ENCODE measurements at places on chromosomes 7 and 10.

DNA sequence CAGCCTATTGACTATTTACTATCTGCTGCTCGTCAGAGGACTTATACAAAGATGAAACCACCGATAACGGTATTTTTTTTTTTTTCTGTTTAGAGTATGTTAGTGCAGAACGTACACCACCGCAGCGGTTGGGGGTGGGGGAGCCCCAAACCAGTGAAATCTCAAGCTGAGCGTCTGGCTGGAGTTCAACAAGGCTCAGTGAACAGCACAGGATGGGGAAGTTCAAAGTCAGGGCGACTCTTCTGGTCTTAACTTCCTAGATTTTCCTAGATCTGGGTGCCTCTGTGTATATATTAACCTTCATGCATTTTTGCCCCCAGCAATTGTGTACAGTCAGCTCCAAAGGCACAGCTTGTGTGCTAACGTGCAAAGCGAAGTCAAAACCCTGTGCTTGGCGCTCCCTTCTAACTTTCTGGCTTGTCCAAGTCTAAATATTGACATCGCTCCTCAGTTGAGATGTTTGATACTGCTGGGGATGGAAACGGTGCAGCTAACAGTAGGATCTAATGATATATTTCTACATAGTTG is 1.1 kb downstream of the RHOBTB1 start:
- no peak for DNase-seq

DNA sequence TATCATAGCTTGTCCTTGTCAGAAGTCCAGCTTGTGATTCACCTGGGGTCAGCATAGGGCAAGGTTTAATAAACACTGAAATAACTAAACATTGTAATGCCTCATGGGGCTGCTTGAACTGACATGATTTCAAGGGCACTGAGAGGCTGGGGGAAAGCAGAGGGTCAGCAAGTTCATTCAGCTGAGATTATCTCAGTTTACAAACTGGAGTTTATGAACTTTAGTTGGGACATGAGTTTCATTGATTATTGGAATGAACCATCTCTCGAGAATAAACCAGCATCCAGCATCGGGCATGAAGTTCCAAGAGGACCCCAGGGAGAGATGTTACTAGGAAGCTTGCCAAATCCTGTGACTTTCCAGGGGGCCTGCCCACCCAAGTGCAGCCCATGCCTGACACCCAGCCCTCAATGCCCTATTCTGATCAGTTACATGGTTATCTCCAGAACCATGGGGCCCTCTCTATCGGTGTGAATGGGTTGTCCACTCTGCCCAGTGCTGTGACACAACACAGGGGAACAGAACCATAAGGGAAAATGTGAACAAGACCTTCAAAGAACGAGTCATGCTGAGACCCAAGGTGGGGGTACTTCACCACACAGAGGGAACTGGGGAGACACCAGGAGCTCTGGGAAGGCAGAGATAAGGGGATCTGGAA is 7.9 kb upstream of the CYP3A7 start:
- DNase-seq = no peak

GRCh38 chr7:111558991-111559390 is 3.3 kb downstream of the IMMP2L start:
- DNase-seq = no peak

GRCh38 chr10:25226775-25227682 is 52.2 kb downstream of the GPR158 start:
- DNase-seq = no peak

DNA sequence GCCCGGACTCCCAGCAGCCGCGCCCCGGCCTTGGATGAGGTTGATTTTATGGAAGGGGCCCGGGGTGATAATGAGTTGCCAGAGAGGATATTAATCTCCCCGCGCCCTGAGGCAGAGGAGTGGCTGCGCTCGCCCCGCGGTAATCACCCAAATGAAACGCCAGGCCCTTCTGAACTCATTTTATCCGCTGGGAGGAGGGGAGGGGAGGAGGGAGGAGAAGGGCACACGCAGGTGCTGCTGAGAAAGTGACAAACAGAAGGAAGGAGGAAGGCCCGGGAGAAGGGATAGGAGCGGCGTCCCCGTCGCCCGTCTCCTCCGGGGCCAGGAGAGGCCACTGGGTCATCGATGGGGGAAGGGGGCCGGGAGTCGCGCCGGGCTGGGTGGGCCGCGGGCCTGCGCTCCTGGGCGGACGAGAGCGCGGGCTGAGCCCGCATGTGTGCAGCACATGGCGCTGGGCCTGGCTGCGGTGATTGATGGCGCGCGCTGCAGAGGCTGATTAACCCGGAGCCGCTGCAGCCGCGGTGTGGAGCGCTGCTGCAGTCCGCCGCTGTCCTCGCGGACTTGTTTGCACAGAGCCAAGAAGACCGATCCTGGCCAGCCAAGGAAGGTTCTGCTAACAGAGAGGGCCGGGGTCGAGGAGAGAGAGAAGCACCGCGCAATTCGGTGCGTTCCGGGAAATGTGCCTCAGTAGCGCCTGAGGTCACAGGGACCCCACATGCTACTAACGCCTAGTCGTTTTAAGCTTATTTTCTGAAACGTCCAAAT is 6.5 kb downstream of the MNX1 start:
- no peak for DNase-seq

- DNase-seq = peak; percentile 4
Measured at GRCh38 chr7:140525743-140526142, 46.4 kb upstream of the MKRN1 start.

DNA sequence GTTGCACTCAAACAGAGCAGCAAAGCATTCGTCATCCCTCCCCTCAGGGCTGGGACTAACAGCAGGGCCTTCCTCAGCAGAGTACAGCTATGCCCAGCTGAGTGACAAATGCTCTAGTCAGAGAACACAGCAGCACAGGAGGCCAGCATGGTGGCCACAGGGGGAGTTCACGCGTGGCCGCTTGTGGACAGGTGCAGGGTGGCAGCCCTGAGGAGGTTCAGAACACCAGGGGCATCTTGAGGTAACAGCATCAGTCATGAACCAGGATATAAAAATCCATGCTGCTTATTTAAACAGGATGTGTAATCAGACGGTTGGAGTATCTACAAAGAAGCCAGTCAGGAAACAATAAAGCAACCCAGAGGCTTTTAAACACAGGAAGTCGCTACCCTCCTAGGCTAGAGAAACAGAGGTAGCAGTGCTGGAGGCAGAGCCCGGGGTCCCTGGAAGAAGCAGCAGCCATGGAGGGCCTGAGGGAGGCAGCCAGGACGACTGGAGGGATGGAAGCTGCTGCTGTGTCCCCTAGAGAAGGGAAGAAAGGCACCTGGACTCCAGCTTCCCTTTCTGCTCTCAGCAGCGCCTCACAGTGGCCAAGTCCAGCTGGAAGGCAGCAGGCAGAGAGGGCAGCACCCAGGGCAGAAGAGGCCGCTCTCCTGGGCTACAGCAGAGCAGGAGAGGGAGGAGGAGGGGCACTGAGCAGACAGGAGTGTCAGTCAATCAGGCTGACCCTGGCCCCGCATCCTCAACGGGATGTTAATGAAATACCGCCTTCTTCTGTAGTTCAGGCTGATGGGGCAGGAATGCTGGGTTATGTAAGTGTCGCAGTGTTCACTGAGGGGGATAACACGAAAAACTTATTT is 70.8 kb upstream of the UCN3 start:
- DNase-seq = peak; percentile 51

DNA sequence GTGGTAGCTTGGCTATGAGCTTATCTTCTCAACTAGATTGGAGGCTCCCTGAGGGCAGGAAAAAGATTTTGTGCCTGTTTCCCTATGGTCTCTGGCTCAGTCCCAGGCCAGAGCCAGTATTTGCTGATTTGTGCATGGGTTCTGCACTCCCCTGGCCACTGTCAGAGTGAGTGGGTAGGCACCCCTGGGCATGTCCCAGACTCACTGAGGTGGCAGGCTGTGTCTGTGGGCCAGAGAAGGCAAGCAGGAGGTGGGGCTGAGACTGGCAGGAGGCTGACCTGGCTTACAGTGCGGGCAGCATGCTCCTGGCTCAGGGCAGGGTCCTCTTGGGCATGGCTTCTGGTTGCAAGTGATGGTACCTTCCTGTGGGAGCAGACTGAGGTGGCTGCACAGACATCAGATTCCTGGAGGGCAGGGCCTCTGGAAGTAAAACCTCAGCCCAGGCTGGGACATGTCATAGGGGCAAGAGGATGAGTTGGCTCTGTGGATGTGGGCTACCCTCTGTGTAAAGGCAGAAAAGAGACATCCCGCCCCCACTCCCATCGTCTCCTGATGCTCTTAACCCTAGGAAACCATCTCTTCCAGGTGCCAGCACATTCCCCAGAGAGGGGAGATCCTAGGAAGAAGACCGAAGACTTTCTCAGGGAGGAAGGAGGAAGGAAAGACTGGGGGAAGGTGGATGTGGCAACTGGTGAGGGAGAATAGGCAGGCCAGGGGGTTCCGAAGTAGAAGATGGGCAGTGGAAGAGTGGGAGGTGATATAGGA is 4.3 kb downstream of the KCP start:
- no peak for DNase-seq

- DNase-seq = no peak
Measured at GRCh38 chr7:7584653-7585052, 18.0 kb downstream of the MIOS start.

DNA sequence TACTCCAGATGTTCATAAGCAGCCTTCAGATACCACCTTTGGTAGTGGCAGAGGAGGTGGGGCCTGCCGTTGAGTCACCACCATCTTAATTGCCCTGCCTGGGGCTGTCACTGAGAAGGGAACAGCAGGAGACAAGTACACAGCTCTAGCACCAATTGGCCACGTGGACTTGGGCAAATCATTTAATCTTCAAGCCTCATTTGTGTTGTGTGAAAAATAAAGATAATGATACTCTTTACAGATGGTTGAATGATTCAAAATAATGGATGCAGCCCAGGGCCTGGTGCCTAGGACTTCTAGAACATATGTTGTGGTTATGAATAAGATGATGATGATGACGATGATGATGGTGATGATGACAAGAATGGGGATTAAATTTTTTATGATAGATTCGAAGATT is 111.9 kb upstream of the ADAM12 start:
- DNase-seq = no peak

DNA sequence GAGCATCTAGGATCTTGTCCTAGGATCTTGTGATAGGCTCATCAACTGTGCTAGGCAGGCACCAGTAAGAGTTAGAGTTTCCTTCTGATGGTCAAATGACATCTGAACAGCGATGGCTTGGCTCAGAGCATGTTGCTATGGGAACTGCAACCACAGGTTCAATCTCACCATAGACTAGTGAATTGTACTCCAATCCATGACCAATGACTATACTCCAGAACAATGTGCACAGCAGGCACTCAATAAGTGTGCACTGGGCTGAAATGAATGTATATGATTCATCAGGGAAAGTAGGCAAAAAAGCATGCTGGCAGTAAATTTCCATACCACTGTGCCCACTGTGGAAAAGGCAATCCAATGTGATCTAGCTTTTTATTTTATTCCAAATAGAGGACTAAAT is 163.6 kb upstream of the HPS1 start:
- no peak for DNase-seq

- DNase-seq = no peak
Measured at GRCh38 chr10:4532467-4532866, 293.5 kb upstream of the AKR1E2 start.

DNA sequence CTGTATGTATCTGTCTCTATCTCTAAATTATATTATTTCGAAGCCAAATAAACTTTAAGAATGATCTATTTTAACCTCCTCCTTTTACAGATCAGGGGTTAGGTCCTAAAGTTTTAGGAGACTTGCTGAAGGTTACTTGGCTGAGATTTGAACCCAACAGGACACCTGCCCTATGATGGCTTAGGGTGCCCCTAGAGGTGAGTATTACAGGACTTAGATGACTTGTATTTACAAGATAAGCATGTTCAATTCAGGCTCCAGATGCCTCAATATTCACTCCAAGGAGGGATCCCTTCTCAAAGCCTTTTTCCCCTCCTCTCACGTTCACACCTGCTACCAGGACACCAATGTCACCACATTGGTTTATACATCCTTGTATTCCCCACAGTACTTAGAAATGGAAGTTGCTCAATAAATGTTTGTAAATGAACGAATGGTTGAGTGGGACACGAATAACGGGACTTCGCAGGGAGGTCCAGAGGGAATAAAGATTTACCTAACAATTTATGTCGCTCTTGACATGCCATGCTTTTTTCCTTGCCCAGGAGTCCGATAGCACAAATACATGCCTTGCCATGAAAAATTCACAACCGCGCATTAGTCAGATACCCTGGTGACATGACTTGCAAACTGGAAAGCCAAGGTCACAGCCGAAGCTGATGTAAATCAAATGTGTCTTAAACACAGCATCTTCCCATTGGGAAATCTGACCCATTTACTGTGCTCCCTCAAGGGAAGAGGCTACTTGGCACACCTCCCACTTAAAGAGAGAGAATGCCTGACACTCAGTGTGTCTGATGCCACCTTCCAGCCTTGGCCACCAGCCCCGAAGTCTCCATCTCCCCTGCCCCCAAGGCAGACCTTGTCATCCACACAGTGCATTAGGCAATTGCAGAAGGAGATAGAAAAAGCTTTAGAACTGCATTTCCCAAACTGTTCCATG is 872.2 kb upstream of the AUTS2 start:
- no peak for DNase-seq

DNA sequence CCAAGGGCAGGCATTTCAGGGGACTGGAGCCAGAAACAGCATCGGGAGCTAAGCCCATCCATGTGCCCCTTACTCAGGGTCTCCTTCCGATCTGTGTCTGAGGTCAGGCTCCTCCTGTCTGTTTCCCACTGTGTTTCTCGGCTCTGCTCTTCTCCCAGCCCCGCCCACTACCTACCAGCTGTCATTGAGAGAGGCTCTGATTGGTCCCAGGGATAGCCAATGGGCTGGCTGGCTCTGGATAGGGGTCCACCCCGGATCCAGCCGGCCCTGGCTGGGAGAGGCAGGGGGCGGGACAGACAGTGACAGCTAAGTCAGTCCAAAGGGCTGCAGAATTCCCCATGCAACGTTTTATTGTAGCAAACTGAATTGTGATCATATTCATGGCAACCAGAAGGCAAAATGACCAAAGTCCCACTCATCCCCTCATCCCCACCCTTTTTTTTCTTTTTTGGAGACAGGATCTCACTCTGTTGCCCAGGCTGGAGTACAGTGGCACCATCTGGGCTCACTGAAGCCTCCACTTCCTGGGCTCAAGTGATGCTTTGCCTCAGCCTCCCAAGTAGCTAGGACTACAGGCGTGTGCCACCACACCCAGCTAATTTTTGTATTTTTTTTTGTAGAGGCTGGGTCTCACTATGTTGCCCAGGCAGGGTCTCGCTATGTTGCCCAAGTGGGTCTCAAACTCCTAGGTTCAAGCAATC is 76.3 kb downstream of the CLIP2 start:
- DNase-seq = no peak

DNA sequence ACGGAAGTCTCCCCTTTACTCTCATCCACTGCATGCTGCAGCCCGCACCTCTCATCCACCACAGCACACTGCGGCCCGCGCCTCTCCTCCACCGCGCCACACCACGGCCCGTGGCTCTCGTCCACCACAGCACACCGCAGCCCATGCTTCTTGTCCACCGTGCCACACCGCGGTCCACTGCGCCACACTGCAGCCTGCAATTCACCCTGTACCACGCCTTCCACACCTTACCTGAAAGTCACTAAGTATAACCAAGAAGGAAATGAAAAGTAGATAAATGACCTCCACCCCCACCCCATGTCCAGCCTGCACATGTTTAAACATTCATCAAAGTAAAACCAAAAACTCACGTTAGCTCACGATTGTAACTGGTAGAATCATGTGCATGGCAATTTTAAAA is 176.1 kb downstream of the DIP2C start:
- no peak for DNase-seq
